ENCODE measurements at places on chromosomes 4 and X.
A peak's percentile ranks its signal among the peaks of the same experiment; 100 is the strongest.

- DNase-seq: peak; percentile 50
Measured at GRCh38 chrX:38805432-38806389, 4.5 kb downstream of the MID1IP1 start.

GRCh38 chrX:15013461-15013860, 140.2 kb downstream of the MOSPD2 start:
- no peak for DNase-seq

GRCh38 chr4:78361621-78362120, 189.9 kb upstream of the ANXA3 start:
- DNase-seq: no peak

DNA sequence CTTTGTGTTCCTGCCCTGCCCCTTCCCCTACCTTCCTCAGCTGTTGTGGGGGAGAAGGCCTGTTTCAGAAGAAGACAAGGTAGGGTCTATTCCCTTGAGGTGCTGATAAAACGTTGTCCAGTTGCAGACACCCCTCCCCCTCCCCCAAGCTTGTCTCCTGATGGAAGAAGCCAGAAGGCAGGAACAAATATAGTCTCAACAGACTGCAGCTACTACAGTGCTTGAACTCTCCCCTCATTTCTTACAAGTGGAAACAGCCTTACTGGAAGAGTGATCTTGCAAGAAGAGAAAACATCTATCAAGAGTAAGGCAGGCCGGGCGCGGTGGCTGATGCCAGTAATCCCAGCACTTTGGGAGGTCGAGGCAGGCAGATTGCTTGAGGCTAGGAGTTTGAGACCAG, 11.0 kb upstream of the MAP7D3 start:
- DNase-seq: no peak

DNA sequence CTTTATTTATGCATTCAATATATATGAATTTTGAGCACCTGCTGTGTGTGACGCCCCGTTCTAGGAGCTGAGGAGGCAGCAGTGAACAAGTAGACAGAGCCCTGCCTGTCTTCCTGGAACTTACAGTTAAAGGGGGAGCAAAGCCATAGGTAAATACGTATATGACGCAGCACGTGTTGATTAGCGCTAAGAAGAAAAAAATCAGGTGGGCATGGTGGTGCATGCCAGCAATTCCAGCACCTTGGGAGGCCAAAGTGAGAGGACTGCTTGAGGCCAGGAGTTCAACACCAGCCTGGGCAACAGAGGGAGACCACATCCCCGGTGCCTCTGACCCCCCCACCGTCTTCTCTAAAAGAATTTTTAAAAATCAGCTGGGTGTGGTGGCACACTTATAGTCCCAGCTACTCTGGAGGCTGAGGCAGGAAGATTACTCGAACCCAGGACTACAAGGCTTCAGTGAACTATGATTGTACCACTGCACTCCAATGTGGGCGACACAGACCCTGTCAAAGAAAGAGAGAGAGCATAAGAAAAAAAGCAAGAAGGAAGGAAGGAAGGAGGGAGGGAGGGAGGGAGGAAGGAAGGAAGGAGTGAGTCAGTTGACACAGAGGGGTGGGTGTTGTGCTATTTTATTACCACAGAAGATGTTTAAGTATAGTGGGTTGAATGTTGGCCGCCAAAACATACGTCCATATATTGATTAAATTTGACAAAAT, 5.4 kb upstream of the KIAA0232 start:
- DNase-seq: no peak

- DNase-seq: no peak
Measured at GRCh38 chr4:128371001-128371777, 83.6 kb upstream of the PGRMC2 start.

DNA sequence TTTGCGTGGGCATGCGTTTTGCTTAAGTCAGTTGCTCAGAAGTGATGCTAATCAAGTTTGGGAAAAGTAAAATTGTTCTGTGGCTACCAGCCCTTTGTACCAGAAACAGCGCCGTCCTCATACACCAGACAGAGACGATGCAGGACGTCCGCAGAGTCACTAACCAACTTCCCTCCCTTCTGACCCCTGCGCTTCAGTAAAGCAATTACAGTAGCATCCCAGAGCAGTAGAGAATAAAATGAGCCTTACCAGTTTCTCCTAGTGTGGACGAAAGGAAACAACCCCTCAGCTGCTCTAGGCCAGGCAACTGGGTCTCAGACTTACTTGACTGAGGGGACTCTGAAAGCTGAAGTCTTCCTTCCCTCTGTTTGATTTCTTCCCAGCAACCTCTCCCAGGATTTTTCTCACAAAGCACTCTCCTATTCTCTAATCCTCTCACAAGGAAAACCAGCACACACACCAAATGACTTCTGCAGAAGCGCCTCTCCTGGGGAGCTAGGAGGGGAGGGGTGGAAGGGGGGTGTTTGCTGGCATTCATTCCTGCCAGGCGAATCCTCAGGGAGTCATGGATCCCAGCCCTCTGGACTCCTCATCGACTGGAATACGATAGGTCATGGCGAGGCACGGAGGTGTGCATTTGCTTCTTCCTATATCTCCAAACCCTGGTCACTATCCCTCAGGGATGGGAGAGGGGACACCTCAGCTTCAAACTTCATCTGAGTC, 56.0 kb upstream of the MID1 start:
- no peak for DNase-seq

DNA sequence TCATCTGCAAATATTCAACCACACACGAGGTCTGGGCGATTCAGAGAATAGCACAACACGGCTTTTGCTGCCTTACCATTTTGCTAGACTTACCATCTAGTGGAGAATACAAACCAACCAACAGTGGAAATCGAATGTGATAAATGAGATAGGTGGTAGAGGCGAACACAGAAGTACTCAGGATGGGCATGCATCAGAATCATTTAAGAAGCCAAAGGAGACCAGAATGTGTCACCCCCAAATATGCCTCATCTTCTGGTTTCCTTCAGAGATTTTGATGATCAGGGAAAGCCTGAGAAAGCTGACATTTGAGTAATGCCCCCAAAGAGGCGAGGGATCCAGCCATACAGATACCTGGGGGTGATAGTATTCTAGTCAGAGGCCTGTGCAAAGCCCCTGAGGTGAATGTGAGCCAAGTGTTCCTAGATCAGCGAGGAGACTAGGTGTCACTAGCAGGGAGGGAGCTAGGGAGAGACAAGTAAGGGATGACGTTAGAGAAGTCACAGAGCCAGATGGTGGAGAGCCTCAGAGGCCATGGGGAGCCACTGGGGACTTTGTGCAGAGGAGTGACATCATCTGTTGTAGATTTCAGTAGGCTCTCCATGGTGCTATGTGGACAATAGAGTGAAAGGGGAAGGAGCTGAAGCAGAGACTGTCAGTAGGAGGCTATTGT, 1.7 kb downstream of the MTMR1 start:
- DNase-seq: no peak

- no peak for DNase-seq
Measured at GRCh38 chr4:66246643-66247042, 576.4 kb upstream of the EPHA5 start.

GRCh38 chrX:6134255-6134654, 94.4 kb downstream of the NLGN4X start:
- DNase-seq: no peak

- no peak for DNase-seq
Measured at GRCh38 chrX:79364306-79364705, 2.8 kb downstream of the ITM2A start.

DNA sequence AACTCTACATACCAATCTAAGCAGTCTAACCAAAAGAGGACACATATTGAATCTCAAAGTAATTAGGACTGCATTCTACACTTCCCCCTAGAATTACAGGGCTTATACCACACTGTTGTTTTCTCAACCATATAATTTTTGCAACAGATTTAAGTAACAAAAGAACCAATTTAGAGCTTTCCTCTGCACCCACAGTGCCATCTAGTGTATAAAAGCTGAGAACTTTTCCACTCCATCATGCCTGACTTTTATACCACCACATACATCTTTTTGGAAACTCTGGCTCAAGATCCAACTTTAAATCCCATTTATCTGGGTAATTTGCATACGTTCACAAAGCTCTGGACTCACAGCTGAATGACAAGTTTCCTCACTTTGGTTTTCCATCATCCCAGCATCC, 99.5 kb downstream of the EFHC2 start:
- no peak for DNase-seq

- DNase-seq: no peak
Measured at GRCh38 chr4:134691915-134692314, 490.3 kb upstream of the PABPC4L start.

DNA sequence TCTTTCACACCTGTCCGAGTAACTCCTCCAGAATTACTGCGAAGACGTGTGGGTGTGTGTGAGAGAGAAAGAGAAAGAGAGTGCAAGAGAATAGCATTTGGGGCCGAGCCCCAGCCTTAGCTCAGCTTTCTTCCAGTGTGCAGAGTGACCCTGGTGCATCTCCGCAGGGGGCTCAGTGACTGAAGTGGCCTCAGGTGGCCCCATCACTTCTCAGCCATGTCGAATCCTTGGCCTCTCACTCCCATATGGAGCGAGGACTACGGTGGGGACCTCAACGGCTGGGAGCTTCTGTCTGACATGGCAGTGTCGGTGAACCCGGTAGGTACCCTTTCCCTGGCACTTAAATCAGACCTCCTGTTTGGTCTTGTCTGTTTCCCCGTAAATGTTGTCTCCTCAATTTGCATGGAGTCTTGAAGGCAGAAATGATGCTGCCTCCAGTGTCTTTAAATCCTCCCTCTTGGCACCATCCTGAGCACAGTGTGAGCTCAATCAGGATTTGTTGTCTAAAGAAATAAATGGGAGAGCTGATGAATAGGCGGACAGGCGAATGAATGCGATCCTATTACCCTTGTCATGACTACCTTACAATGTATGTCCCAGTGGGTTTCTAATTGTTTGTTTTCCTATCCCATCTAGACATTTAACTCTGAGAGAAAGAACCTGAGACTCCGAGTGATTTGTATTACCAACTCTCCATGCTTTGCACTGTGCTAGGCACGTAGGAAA, 305.9 kb downstream of the AFF2 start:
- no peak for DNase-seq

- DNase-seq: no peak
Measured at GRCh38 chr4:89939994-89940393, 45.3 kb downstream of the MMRN1 start.

DNA sequence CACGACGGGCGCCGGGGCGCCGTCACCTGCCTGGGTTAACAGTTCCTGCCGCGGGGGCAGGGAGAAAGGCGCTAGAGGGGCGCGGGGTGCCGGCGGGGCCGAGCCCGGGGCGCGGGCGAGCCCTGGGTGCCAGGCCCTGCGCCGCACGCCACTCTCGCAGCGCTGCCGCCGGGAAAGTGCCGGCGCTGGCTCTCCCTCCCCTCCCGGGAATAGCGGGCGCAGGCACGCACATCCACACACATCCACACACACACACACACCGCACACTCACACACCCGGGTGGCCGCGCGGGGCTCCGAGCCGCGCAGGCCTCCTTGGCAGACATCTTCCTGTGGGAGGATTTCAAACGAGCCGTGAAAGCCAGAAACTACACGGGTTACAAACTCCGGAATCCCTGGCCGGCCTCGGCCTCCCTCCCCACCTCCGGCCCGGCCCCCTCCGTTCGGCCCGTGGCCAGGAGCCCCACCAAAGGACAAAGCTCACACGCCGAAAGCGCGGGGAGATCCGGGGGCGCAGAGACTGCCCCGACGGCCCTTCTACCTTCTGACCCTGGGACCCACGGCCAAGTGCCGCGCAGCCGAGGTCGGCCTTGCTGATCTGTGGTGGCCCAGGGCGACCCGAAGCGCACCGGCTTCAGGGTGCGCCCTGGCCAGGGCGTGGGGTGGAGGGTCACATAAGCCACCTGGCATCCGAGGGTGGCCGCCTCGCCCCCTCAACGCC, 92.3 kb downstream of the BCOR start:
- DNase-seq: no peak

DNA sequence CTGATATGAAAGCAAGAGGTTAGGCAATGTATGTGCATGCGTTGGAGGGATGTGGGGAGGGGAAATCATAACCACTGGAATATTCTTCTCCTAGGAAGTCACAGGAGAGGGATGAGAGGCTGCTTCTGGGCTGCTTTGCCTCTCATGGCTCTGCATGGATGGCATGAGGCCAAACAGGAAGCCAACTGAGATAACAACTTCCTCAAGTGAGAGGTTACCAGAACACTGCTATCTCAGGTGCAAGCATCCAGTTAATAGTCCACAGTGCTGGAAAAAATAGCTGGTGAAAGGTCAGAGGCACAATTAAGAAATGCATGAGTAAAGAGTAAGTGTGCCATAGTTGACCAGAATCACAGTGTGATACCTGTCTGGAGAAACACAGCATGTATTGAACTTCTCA, 113.3 kb downstream of the ELOVL6 start:
- peak; percentile 8 for DNase-seq

GRCh38 chr4:110211007-110211769, 12.8 kb upstream of the ELOVL6 start:
- no peak for DNase-seq

GRCh38 chr4:140754918-140755773, 1.0 kb downstream of the TBC1D9 start:
- DNase-seq: no peak

GRCh38 chr4:8381814-8382581, 58.5 kb downstream of the ACOX3 start:
- DNase-seq: no peak

DNA sequence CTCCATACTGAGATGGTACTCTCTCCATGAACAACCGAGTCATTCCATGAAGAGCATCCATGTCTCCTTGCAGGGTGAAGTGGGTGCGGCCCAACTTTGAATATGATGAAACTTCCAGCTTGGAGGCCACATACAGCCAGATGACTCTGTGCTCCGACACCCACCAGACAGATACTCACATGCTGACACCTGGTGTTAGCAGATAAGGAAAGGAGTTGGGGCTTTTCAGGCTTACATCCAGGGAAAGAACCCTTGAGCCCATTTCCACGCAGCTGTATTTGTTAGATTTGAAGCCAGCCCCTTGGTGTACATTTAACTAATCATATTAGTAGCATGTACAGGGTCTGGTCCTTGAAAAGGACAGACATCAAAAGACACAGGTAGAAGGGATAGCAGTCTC, 62.1 kb upstream of the PRRG3 start:
- DNase-seq: no peak

DNA sequence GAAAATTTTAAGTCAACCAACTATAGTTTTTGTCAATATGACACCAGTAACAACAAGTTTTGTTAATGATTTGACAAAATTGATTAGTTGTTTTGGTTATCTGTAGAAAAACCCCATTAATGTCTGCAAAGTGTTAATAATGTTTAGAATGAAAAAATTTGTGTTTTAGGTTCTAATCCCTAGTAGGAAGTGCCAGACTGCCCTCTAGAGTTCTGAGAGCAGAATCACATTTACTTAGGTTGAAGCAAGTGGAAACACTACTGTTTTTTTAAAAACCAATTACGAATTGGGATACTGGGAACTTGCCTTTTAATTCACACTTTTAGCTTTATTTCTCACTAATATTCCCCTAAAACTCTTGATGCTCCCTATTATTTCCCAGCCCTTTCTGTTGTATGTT, 101.1 kb upstream of the CYLC1 start:
- DNase-seq: no peak

Measured in activated T-helper 1 cell treated with Interleukin-2 at 50 U/mL for 16 hours (primary cell).